ENCODE measurements at places on chromosomes 12 and 14.

- no peak for DNase-seq
These were observed 10.7 kb downstream of the DDX47 start for GRCh38 chr12:12823811-12824210.

GRCh38 chr12:76006028-76006925 lies 25.3 kb downstream of the PHLDA1 start:
- DNase-seq, result no peak

- no peak for DNase-seq
These were observed 38.1 kb downstream of the SMOC1 start for GRCh38 chr14:69917287-69917686.

DNA sequence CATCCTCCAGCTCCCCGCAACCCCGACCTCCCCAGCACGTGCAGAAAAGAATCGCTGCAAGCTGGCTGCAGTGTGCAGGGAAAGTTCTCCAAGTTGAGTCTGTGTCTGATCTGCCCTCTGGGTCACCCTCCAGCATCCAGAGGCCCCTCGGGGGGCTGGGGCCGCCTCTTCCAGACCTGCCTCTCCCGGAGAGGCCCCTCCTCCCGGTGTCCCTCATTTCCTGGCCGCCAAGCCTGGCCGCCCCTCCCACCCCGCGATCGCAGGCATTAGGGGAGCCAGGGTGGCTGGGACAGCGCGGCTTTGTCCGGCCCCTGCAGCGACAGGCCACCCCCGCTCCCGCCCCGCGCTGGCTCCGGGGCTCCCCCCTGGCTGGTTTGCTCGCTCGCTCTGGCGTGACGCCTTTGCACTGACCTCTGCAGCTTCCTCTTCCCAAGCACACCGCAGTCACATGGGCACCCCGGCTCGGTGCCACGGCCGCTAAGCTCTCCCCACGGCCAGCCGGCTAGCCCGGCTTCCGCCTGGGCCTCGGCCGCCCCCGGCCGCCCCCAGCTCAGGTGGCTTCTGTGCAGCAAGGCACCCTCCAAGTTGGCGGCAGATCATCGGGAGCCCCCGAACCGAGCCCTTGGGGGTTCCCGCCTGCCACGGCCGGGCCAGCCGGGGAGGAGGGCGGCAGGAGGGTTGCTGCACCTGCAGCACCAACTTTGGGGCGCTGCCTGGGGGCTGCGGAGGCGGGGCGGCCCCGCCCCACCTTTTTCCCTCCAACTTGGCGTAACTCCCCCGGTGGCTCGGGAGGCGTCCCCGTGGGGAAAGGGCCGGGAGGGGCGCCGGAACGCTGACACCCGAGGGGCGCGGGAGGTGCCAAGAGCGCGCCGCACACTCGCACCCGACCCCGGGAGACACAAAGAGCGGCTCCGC lies 43.7 kb downstream of the KDM2B start:
- peak; percentile 77 for DNase-seq

GRCh38 chr14:56268673-56269072 lies 150.5 kb downstream of the PELI2 start:
- no peak for DNase-seq

DNA sequence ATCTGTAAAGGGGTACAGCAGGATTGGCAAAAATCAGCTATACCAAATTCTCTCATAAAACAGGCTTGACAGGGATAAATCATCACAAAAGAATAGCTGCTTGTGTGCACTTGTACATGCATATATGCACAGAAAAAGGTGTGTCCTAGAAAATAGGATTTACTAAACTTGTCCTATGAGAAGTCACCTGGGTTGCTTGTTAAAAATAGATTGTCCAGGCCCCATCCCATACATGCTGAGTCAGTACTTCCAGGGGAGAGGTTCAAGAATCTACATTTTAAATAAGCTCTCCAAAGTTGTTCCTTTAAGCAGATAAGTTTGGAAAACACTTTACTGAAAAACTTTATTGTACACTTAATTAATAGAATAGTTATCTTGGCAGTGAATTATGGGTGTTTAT lies 123.1 kb downstream of the ANO6 start:
- no peak for DNase-seq
